ENCODE measurements at places on chromosomes 7 and 10.

DNA sequence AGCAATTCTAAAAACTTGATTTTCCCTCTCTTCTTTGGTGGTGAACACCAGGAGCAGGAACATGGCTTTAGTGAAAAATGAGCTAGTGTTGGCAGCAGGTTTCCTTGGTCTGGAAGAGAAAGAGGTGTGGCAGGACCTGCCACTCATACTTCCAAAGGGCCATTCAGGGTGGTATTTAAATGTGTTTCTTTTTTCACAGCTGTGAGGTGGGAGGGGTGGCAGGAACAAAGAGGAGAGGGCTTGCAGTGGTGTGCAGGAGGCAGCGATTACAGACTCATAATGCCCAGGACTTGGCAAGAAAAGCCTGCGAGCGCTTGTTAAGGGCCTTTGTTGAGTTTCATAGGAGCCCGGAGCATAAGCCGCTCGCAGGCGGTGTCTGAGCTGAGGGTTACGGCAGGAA is 36.8 kb downstream of the WIPF3 start:
- no peak for DNase-seq

DNA sequence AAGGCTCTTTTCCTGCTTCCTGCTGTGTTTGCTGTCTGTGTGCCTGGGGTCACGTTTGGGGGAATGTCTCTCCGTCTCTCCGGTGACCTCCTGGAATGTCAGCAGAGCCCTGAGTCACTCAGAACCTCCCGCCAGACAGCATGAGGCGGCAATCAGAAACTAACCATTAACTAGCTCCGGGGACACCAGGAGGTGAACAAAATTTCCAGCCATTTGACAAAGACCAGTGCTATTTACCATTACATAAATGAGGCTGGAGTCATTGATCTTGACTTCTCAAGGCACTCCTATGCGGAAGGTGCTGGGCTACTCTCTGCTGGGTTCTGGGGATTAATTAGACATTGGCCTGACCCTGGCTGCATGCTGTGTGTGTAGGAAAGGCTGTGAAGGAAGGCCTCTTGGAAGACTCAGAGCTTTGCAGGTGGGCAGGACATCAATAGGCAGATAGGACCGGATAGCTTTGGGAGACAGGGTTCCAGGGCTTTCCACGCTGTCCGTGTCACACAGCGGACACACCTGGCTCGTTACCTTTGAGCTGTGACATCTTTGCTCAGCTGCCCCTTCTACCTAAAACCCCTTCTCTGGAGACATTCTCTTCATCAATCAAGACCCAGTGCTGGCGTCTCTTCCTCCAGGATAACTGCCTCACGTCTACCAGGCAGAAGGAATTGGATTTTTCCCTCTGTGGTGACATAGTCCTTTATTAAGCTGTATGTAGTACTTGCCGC is 77.0 kb downstream of the PFKFB3 start:
- DNase-seq: no peak

DNA sequence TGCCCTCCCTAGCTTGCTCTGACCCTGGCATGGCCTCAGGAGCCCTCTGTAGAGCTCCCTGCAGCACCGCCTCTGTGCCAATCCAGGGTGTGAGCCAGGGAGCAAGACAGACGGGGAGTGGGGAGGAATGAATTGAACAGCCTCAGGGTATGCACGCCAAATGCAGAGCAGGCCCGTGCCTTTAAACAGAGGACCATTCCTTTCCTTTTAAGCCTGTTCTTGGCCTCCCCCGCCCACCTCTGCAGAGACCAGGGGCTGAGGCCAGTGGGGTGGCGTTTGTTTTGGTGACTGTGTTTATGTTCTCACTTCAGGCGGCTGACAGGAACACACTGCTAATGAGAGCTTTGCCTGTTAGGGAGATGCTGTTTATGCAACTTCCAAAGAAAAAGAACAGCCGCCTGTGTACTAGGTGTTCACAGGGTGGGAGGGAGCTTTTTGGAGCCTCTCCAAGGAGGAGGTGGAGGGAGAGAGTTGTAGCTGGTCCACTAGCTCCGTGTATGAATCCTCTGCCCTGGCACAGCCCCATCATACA is 528.1 kb upstream of the DPP6 start:
- no peak for DNase-seq

- DNase-seq: peak; percentile 85
Measured at GRCh38 chr7:106693677-106694353, 32.9 kb upstream of the CCDC71L start.

DNA sequence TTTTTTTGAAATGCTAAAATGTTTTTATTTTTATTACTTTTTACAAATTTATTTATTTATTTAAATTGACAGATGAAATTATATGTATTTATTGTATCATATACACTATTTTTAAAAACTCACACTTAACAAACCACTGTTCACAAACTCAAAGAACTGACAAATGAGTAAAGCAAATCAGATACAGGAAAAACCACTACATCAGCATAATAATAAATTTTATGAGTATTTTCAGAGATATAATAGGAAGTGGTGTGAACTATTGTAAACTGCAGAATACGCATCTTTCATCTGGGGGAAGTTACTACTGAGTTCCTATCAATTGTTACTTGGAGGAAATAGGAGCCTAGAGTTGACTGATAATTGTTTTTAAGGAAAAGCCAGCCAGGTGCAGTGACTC is 150.7 kb downstream of the PCLO start:
- DNase-seq: no peak

DNA sequence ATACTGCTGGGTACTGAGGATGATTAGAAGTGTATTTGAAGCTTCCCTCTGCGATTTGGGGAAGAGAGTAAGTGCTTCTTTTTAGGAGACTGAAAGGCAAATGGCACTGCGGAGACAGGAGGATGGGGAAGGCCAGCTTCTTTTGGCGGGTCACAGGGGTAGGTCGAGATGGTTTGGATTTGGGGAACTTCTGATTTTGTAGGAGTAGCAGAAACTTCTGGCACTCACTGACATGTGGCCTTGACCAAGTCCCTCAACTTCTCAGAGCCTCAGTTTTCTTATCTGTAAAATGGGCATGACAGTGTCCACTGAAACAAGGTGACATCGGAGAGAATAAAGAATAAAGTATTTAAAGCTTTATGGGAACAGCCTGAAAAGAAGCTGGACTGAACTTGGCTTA is 59.8 kb upstream of the WDR11 start:
- no peak for DNase-seq

DNA sequence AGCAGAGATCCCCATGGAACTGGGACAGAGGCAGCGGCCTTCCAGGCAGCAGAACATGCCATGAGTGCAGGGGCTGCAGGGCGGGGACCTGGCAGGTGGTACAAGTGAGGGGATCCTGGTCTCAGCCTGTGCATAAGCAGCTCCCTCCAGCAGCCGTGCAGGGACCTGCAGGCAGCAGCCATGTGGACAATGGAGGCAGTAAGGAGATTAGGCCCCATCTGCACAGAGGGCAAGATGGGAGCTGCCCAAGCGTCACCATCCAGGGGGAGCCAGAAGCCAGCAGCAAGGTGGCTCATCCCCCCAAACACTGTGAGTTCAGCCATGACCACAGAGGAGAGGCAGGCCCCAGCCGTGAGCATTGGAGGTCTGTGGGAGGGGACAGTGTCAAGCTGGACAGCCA is 3.1 kb downstream of the DDC start:
- DNase-seq: no peak

GRCh38 chr10:84933402-84933801 is 605.0 kb downstream of the CCSER2 start:
- DNase-seq: peak; percentile 8

GRCh38 chr7:37916017-37916672 is 472 bp downstream of the SFRP4 start:
- peak; percentile 53 for DNase-seq

DNA sequence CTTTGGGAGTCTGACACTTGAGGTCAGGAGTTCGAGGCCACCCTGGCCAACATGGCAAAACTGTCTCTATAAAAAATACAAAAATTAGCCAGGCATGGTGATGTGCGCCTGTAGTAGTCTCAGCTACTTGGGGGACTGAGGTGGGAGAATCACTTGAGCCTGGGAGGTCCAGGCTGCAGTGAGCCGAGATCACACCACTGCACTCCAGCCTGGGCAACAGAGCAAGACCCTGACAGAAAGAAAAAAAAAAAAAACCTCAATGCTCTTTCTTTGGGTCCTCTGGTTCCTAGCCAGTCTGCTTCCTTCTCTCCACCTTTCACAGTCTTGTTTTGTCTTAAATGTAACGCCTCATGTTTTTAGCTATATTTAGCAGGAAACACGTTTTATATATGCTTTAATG is 9.4 kb downstream of the OGDH start:
- no peak for DNase-seq

- no peak for DNase-seq
Measured at GRCh38 chr10:105952153-105952552, 1212.4 kb downstream of the SORCS1 start.

DNA sequence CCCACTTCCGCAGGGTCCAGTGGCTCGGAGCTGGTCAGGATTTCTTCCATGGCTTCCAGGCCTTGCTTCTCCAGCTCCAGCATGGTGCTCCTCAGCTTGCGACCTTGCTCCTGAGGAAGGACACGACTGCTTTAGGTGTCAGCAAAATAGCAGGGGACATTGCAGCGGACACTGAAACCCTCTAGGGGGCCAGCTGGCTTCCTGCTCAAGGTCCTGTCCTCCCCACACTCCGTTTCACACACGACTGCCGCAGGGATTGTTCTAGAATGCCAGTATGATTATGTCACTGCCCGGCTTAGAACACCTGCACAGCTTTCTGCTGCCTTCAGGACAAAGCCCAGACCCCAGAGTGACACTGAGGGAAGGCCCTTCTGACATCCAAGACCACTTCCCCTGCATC is 65.6 kb downstream of the SCRN1 start:
- no peak for DNase-seq

DNA sequence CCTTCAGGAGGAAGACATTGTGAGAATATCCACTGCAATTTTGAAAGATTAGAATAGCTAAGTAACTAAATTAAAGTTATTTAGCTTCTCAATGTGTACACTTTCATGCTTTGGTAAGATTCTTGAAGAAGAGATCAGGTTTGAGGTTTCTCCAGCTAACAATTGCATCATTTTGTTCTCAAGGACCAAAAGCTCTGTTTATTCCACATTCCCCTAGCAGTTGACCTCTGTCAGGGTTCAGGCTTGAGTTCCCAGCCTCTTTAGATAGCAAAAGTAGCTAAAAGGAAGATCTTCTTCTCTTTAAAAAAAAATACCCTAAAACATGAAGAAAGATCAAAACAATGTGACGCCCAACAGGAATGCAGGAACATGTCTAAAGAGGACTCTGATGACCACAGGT is 179.4 kb upstream of the IGFBP3 start:
- no peak for DNase-seq

DNA sequence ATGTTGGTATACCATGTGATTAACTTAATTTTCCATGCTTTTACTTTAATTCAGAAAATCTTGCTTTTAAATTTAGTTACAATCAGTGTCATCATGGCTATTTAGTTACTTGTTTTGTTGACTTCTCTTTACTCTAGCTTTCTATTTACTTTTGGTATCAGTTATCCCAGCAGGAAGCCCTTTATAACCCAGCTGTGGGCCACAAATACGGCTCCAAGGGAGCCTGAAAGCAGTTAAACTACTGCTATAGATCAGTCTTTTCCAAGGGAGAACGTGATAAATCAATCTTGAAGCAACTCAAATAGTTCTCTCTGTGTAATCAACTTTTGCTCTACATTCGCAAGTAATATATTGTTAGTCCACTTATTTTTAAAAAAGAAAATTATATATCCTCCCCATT is 287.4 kb downstream of the CACNA2D1 start:
- no peak for DNase-seq

- DNase-seq: no peak
Measured at GRCh38 chr10:98404571-98405359, 10.2 kb downstream of the PYROXD2 start.

GRCh38 chr10:343231-344220 is 208.3 kb downstream of the ZMYND11 start:
- no peak for DNase-seq

- DNase-seq: no peak
Measured at GRCh38 chr7:155962191-155962967, 150.1 kb upstream of the SHH start.

- peak; percentile 55 for DNase-seq
Measured at GRCh38 chr7:95687759-95688343, 84.5 kb upstream of the DYNC1I1 start.

GRCh38 chr7:128092221-128092620 is 61.0 kb upstream of the LRRC4 start:
- no peak for DNase-seq

DNA sequence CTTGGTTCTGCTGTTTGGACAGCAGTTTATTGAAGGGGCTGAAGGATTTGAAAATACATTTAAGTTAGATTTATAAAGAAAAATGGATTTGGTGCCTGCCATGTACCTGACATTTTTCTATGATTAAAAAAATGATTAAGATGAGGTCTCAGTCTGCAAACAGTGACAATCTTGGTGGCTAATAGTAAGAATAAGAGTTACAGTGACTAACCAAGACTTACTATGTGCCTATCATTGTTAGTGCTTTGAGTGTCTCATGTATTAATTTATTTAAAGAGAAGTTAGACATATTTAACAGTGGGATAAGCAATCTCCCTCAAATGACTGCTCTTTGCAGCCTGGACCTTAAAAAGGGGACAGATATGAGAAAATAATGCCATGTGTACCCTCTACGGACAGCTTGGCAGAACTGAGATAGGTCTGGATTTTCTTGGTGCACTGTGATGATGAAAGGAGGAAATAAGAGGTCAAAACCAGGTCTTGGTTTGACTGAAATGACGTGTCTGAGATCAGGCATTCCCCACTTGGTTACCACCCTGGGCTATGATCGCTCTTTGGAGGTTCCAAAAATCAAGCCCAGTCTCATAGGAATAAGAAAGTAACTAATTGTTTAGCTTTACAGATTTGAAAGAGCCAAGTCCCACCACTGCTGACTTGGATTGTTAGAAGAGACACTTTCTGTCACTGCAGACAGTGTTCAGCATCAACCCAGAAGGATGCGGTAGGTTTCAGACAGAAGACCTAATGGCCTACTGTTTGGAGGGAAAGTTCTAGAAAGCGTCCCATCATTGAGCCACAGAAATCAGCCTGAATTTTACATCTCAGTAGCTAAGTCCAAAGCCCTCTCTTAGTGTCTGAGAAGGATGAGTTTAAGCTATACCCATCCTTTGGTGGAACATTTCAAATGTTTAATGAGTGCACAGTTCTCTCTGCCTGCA is 2.1 kb downstream of the CASP7 start:
- DNase-seq: no peak

DNA sequence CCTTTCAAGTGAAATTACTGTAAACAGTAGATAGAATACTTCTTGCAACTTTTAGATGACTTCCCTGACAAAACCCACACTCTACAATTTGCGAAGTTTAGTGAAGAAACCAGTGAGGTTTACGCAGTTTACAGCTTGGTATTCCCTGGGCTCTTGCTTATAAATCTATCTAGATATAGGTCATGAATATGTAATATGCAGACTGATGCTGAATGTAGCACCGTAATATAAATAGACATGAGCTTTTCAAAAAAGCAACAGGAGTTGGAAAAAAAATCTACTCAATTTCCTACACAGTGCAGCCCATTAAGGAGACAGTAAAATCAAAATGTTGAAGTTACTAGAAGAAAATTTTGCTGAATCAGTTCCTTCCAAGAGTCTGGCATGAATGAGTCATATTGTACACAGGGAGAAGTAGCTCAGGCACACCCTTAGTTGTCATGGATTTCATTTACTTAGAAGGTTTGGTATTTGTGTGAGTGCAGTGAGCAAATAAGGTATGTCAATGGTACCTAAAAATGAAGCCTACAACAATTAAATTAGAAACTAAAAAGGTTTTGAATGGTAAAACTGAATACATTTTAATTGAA is 67.7 kb upstream of the NEUROD6 start:
- DNase-seq: peak; percentile 79

- no peak for DNase-seq
Measured at GRCh38 chr10:50410066-50410811, 158.9 kb upstream of the ASAH2 start.
